Activated CD8-positive, alpha-beta T cell treated with anti-CD3 and anti-CD28 coated beads, Interleukin-2, amount 10 ng/mL, durations not matched to agents 7 days and 5 days (primary cell): ENCODE measurements at places on chromosomes 5 and 9. TPM values are rescaled to one million over a fixed set of nuclear protein-coding genes. Genes with fewer than 3 reads are reported as not detected.

HTR1A gene
- not detected for total RNA-seq

TMEM171 gene
- total RNA-seq, result not detected

DNA sequence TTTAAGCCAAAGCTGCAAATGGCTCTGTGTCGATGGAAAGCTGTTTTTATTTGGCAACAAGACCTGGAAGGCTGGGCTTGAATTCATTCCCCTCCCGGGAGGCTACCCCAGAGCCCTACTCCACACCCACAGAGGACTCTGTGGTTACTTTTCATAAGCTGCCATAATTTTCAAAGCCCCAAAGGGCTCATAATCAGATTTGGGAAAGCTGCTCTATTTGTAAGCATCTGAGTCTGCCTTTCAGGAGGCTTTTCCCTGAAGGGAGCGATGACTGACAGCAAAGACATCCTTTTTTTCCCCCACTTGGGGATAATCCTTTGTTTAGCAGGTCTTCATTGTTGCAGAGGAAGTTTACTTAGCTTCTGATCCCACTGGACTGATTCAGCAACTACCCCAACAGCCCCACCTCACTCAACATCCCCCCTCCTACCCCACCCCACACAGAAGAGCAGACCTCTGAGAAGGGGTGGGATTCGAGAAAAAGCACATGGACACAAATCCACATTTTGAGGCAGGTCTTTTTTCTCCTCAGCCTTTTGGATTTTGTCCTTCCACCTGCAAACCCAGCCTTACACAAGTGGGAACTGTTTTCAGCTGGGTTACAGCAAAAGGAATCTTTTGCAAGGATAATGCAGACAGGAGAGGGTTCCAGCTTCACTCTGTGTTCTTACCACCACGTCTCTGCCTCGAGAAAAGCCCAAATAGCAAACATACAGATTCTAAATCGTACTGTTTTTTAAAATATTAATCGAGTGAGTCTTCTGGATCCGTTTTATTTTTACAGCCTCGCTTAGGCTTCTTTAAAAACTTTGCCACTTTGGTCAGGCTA, 244.4 kb upstream of the TUT7 start:
- peaks cover 4% of the 10 kb centered on the region for H3K27me3 ChIP-seq
- no peak overlapping the region for H3K4me3 ChIP-seq
- H3K36me3 ChIP-seq, result no peaks in the 10 kb centered on the region
- H3K27ac ChIP-seq, result no peak overlapping the region
- no peaks in the 10 kb centered on the region for H3K4me1 ChIP-seq
- DNase-seq, result no peak

GRCh38 chr5:84623019-84623418, 238.3 kb upstream of the EDIL3 start:
- no peak overlapping the region for H3K27ac ChIP-seq
- H3K36me3 ChIP-seq, result no peaks in the 10 kb centered on the region
- DNase-seq, result peak; percentile 22
- peaks cover 14% of the 10 kb centered on the region for H3K4me1 ChIP-seq
- no peaks in the 10 kb centered on the region for H3K27me3 ChIP-seq

DNA sequence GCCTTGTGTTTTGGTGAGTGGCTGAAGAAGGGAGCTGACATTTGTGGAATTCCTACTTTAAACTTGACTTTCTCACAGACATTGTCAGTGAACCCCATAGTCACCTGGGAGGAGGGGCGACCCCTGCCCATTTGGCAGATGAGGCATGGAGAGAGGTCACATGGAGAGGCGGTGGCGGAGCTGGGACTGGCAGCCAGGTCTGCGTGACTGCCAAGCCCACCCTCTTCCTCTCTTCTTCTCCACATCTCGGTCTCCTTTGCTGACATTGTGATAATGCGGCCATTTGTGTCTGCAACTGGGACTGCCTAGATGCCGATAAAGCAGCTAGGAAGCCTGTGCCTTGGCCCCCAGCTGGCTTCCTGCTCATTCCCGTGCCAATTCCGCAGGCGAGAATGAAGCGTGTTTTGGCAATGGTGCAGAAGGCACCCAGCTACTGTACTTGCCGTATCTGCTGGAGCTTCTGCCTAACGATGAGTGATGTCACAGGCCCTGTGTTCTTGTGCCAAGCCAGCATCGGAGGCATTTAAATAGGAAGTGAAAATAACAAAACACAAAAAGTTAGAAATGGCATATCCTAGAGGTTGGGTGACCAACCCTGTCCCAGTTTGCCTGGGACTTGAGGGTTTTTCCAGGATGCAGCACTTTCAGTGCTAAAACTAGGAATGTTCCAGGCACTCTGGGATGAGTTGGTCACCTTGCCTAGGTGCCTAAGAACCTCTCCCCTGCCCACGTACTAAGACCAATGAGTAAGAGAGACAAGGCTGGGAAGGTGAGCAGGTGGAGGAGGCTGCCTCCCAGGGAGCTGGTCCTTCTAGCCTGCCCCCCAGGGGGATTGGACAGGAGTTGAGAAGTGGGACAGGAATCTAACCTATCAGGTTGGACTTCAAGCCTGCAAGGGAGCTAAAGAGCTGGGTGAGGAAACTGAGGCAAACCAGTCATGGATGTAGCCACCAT, 23.6 kb downstream of the OLFML2A start:
- H3K4me3 ChIP-seq, result no peak overlapping the region
- H3K4me1 ChIP-seq, result no peaks in the 10 kb centered on the region
- no peak overlapping the region for H3K27ac ChIP-seq
- peaks cover 9% of the 10 kb centered on the region for H3K27me3 ChIP-seq

- no peaks in the 10 kb centered on the region for H3K27me3 ChIP-seq
- H3K4me3 ChIP-seq, result no peak overlapping the region
- H3K4me1 ChIP-seq, result no peaks in the 10 kb centered on the region
Observed at GRCh38 chr9:13661014-13661413, 381.5 kb upstream of the MPDZ start.

- no peak overlapping the region for H3K27ac ChIP-seq
- H3K4me1 ChIP-seq, result no peaks in the 10 kb centered on the region
- peaks cover 9% of the 10 kb centered on the region for H3K27me3 ChIP-seq
Observed at GRCh38 chr9:14574173-14574572, 119.1 kb downstream of the ZDHHC21 start.

SPARC gene
- not detected for total RNA-seq

PCDHA4 gene
- total RNA-seq, result not detected

ADAMTS13 gene
- 1.4 TPM for total RNA-seq

DNA sequence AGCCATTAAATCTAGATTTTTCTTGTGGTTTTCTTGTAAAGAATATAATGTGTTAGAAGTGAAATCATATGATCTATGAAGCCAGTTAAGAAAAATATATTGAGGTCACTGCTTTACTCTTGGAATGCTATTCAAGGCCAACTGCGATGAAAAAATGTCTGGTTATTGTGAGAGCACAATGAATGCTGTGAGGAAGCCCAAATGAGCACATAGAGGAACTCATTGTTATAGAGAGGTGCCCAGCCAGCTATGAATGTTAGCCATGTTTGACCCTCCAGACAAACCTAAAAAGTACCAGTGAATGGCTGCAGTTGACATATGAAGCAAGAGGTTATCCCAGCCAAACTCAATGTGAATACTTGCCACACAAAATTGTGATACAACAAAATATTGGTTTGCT, 359.8 kb upstream of the FAM174A start:
- H3K4me3 ChIP-seq, result no peak overlapping the region
- H3K27ac ChIP-seq, result no peak overlapping the region
- no peaks in the 10 kb centered on the region for H3K27me3 ChIP-seq
- no peak for DNase-seq

P4HA2 gene
- 11.4 TPM for total RNA-seq

- peaks cover 29% of the 10 kb centered on the region for H3K4me1 ChIP-seq
- H3K27ac ChIP-seq, result no peak overlapping the region
- H3K27me3 ChIP-seq, result peaks cover 24% of the 10 kb centered on the region
- no peak overlapping the region for H3K4me3 ChIP-seq
Observed at GRCh38 chr9:21555911-21556310, 73.8 kb upstream of the IFNE start.

IL3 gene
- not detected for total RNA-seq

RPL37 gene
- total RNA-seq, result 1,592 TPM

DNA sequence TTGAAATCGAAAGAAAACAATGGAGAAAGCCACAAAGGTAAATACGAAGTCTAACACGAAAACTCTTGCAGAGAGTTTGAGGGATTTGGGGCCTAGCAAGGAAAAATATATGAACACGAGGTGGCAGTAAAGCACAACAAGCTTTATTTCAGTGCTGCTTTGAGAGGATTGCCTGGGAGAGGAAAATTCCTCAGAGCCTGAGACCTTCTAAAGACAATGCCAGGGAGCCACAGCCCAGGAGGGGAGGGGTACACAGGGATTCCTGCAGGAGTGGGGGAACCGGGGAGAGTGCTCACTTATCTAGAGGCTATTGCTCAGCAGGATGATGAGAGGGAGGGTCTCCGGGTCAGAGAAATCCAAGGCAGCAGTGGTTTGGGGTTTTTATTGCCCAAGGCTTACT, 134.9 kb upstream of the ADCY2 start:
- no peaks in the 10 kb centered on the region for H3K4me1 ChIP-seq
- no peak for DNase-seq
- H3K4me3 ChIP-seq, result no peak overlapping the region
- no peaks in the 10 kb centered on the region for H3K27me3 ChIP-seq

DNA sequence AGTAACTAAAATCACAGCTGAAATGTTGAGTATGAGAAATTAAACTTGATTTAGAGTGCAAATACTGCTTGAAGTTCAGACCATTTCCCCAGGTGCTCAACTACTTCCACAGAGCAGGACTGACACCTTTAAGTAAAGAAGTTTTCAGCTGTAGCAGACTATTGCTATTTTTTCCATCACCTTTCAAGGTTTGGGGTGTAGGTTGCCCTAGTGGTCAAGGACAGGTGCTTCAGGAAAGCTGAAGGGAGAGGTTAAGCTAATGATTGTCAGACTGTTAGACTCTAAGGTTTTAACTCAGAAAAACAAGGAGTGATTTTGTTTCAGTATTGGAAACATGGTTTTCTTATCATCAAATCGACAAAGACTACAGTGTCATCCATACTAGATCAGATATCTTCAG, 162.1 kb downstream of the CCDC192 start:
- H3K27me3 ChIP-seq, result peaks cover 2% of the 10 kb centered on the region
- no peaks in the 10 kb centered on the region for H3K36me3 ChIP-seq
- no peak for DNase-seq
- H3K4me1 ChIP-seq, result no peaks in the 10 kb centered on the region
- H3K27ac ChIP-seq, result no peak overlapping the region

SVEP1 gene
- total RNA-seq, result not detected

- no peaks in the 10 kb centered on the region for H3K36me3 ChIP-seq
- DNase-seq, result no peak
- H3K27ac ChIP-seq, result no peak overlapping the region
- peaks cover 38% of the 10 kb centered on the region for H3K27me3 ChIP-seq
Observed at GRCh38 chr5:1642621-1643061, 118.9 kb upstream of the LPCAT1 start.

SPATA9 gene
- total RNA-seq, result not detected

DNA sequence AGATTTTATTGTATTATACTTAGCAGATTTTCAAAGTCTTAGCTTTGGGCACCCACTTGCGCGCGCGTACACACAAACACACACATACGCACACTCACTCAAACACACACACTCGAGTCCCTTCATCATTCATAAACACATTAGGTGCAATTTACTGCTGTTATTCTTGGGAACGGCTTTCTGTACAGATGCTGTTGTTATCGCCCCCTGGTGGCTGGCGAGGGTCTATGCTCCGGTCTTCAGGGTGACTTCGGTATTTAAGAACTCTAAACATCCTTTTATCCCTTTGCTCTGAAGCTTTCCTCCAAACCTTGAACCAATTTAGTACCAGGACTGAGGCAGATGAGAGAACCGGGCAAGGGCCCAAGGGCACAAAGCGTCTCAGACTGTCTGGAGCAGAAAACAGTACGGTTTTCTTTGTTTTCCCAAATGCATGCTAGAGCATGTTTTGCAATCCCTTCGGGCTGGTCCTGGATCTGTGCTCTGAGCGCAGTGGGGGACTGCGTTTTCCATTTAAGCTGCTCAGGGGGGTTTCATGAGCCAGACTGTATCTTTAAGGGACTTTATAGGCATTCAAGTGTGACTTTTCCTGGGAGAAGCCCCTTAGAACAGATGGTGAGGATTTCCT, 1.7 kb upstream of the SLIT3 start:
- DNase-seq, result peak; percentile 70
- peaks cover 8% of the 10 kb centered on the region for H3K4me1 ChIP-seq
- no peak overlapping the region for H3K27ac ChIP-seq
- H3K27me3 ChIP-seq, result peaks cover 46% of the 10 kb centered on the region

FOXD4L5 gene
- 0.16 TPM for total RNA-seq

SPINK7 gene
- not detected for total RNA-seq

NR2F1 gene
- not detected for total RNA-seq

IFNA2 gene
- not detected for total RNA-seq

DNA sequence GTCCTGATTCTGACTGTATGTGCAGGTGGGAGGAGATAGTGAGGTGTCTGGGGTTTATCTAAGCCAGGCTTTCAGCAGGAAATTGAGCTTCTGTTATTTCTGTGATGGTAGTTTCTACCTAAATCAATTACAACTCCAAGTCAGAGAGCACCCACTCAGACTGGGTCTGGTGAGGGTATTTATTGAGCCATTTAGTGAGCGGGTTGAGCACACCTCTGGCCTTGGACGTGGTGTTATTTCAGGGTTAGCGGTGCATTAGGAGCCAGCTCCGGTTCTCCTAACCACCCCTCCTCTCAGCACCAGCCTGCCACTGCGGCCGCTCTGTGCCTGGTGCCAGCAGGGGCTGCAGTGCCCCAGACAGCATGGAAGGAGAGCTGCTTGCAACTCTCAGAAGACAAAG, 238.9 kb downstream of the CACNA1B start:
- no peaks in the 10 kb centered on the region for H3K27me3 ChIP-seq
- no peak for DNase-seq
- H3K36me3 ChIP-seq, result no peaks in the 10 kb centered on the region
- H3K4me3 ChIP-seq, result no peak overlapping the region
- H3K27ac ChIP-seq, result no peak overlapping the region
- H3K4me1 ChIP-seq, result no peaks in the 10 kb centered on the region

DNA sequence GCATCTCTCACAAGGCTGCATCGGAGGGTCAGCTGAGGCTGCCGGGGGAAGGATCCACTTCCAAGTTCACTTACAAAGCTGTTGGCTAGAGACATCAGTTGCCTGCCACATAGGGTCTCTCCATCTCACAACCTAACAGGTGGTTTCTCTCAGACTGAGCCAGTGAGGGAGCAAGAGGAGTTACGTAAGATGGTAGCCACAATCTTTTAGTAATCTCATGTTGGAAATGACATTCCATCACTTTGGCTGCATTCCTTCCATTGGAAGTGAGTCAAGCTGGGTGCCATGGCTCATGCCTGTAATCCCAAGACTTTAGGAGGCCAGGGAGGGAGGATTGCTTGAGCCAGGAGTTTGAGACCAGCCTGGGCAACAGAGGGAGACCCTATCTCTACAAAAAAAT, 7.4 kb upstream of the GRK6 start:
- no peak for DNase-seq
- H3K27me3 ChIP-seq, result no peaks in the 10 kb centered on the region
- H3K36me3 ChIP-seq, result no peaks in the 10 kb centered on the region
- no peak overlapping the region for H3K4me3 ChIP-seq
- peaks cover 14% of the 10 kb centered on the region for H3K4me1 ChIP-seq

GRCh38 chr5:179165421-179166170, 105.4 kb downstream of the ZNF354C start:
- H3K36me3 ChIP-seq, result no peaks in the 10 kb centered on the region
- H3K27ac ChIP-seq, result no peak overlapping the region
- no peak for DNase-seq

WNK2 gene
- not detected for total RNA-seq

GRCh38 chr5:90095292-90096060, 314.1 kb downstream of the CETN3 start:
- H3K4me1 ChIP-seq, result no peaks in the 10 kb centered on the region
- H3K27me3 ChIP-seq, result no peaks in the 10 kb centered on the region
- no peaks in the 10 kb centered on the region for H3K36me3 ChIP-seq
- DNase-seq, result no peak
- no peak overlapping the region for H3K27ac ChIP-seq
